Dermis blood vessel endothelial cell (primary cell): ENCODE measurements at places on chromosomes 16 and 17. TPM values are rescaled to one million over a fixed set of nuclear protein-coding genes. Genes with fewer than 3 reads are reported as not detected.

- no peak for DNase-seq
Measured at GRCh38 chr17:54745862-54746261, 154.8 kb upstream of the TOM1L1 start.

- no peak for DNase-seq
Measured at GRCh38 chr16:88306411-88306810, 76.3 kb upstream of the ZNF469 start.

GRCh38 chr17:39562976-39563375 is 44.7 kb downstream of the NEUROD2 start:
- DNase-seq = no peak

DNA sequence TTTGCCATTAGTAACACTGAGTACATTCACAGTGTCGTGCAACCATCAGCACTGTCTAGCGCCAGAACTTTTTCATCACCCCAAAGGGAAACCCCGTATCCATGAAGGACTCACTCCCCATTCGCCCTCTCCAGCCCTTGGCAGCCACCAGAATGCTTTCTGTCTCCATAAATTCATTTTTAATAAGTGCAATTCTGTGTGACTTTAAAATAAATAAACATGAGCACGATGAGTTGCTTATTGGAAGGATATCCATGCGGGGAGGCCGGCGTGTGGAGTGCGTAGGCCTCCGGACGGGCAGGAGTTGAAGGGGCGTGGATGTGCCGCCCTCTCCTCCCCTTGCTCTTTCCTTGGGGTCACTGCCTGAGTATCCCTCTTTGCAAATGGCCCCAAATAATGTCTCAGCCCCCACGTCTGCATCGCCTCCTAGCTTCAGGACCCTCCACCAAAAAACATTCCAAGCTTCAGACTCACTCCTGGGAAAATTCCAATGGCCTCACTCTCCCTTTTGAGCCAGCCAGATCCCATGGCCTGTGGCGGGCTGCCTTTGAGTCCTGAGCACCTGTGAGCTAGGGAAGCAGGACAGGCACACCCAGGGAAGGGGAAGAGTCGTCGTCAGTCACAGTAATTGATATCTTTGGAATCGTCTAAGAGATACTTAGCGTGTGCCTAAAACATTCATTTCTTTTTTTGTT is 306.3 kb downstream of the SEC14L1 start:
- no peak for DNase-seq

DNA sequence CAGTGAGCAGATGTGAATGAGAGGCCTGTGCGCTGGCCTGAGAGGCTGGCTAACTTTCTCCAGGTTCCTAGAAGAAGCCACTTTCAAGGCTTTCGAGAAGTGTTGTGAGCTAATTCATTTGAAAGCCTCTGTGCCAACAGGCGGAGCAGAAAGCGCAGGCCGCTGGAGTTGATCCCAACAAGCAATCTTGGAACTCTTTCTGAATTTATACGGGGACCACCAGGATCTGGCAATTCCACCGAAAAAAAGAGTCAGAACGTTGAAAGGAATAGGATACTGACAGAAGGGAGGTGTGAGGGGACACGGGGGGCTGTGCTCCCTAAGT is 71.3 kb upstream of the METRNL start:
- no peak for DNase-seq

GRCh38 chr16:12168074-12169000 is 191.8 kb downstream of the SNX29 start:
- no peak for DNase-seq

DNA sequence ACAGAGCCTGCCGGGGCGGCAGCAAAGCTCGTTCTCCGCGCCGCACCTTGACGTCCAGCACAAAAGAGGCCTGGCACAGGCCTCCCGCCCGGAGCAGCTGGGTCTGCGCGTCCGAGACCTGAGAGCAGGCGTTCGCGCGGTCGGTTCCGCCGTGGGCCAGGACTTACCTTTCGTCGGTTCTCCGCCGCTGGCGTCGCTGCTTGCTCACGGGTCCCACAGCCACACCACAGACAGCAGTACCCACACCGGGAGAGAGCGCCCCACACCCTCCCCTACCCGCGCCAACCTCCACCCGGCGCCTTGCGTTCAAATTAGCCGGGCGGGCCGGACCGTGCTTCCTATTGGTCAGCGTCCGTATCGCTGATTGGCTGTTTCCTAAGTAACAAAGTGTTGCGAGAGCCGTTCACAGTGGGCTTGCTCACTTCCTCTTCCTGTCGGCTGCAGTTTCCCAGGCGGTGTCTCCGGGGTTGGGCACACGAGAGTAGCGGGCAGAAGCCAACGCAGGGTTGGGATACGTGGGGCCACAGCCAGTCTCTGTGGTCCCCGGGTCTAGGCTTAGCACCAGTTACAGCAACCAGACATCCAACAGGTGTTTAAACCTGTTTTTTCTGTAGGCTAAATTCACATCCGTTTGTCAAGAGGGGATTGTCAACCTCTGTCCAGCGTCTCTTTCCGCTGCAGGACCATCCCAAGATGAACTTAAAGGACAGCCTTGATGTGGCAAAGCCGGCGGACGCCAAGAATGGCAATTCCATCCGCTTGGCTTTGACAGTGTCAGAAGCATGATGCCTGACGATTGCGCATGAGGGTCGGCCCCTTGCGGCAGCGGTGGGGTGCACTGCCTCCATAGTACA is at the start of gene KIF18B:
KIF18B (minus strand) TSS at position 313 of the 854 bp plus-strand sequence. CDS start 11,429 bp downstream, outside the sequence.
- DNase-seq = peak; percentile 98

AIPL1 gene
- not detected in 2 replicates for total RNA-seq

SEC14L5 gene
- total RNA-seq = 0.14 TPM in 1 of 2 replicates, not detected in the other

CEP20 gene
- total RNA-seq = 20.4 and 29.0 TPM in 2 replicates

PIEZO1 gene
- total RNA-seq = 354 and 766 TPM in 2 replicates
